Progenitor cell of endocrine pancreas (in vitro differentiated cells): ENCODE measurements at places on chromosomes 12 and 14. TPM values are rescaled to one million over a fixed set of nuclear protein-coding genes. Genes with fewer than 3 reads are reported as not detected.

Gene BCL2L14
- total RNA-seq: 1.1 and 1.4 TPM in 2 replicates

Gene P2RX4
- 23.9 and 28.3 TPM in 2 replicates for total RNA-seq

Gene ISCA2
- 34.0 and 37.2 TPM in 2 replicates for total RNA-seq

Gene SPATS2
- total RNA-seq: 84.4 and 87.1 TPM in 2 replicates

Gene PTGDR
- total RNA-seq: not detected in 2 replicates

Gene SDSL
- total RNA-seq: 14.0 and 17.2 TPM in 2 replicates

Gene RFX4
- total RNA-seq: not detected in 2 replicates

Gene HCAR3
- not detected in 2 replicates for total RNA-seq

Gene ZC3H10
- 12.0 and 13.8 TPM in 2 replicates for total RNA-seq

Gene CLEC6A
- not detected in 2 replicates for total RNA-seq

Gene FAM181A
- not detected in 2 replicates for total RNA-seq

Gene AVPR1A
- 0.16 TPM in 1 of 2 replicates, not detected in the other for total RNA-seq

Gene PMCH
- not detected in 2 replicates for total RNA-seq

Gene NKX2-8
- not detected in 2 replicates for total RNA-seq

Gene NTF3
- total RNA-seq: 1.2 and 2.4 TPM in 2 replicates

Gene BMP4
- total RNA-seq: 2.7 and 7.5 TPM in 2 replicates

Gene GRIN2B
- total RNA-seq: 0.07 TPM in 1 of 2 replicates, not detected in the other

Gene GTF2A1
- 29.7 and 33.4 TPM in 2 replicates for total RNA-seq

Gene RPGRIP1
- total RNA-seq: 0.19 and 0.58 TPM in 2 replicates

Gene PTGER2
- total RNA-seq: 1.00 and 1.1 TPM in 2 replicates

Gene B4GALNT1
- 0.73 and 1.1 TPM in 2 replicates for total RNA-seq

Gene CCER1
- total RNA-seq: not detected in 2 replicates

Gene MIP
- total RNA-seq: not detected in 2 replicates

Gene SLCO1B1
- total RNA-seq: 0.17 and 0.69 TPM in 2 replicates

Gene CELA1
- total RNA-seq: not detected in 2 replicates
